NCI-H1694 (cell line): ENCODE measurements at places on chromosomes 4 and X.

- DNase-seq: no peak
Measured at GRCh38 chrX:9249051-9249846, 215.3 kb upstream of the FAM9B start.

- no peak for DNase-seq
Measured at GRCh38 chr4:11138964-11139363, 289.7 kb downstream of the HS3ST1 start.

DNA sequence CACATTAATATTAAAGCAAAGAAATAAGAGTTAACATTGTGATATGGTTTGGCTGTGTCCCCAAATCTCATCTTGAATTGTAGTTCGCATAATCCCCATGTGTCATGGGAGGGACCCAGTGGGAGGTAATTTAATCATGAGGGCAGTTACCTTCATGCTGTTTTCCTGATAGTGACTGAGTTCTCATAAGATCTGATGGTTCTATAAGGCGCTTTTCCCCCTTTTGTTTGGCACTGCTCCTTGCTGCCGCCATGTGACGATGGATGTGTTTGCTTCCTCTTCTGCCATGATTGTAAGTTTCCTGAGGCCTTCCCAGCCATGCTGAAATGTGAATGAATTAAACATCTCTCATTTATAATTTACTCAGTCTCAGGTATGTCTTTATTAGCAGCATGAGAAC, 153.8 kb upstream of the GALNT7 start:
- no peak for DNase-seq

DNA sequence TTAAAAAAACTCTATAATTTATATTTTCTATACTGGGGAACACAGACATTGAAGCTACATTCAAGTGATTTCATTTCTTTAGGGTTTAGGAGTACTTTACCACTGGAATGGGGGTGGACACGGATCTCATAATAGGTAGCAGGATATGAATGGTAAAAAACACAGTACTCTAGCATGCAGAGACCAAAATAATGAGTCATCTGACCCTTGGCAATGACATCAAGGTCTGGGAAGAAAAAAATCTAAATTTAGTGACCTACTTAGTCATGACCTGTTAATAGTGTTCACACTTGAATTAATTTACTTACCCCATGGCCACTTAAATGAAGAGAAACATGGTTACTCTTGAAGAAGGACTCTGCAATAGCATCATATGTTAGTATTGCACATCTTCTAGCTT, 187.9 kb downstream of the EPHA5 start:
- DNase-seq: no peak

- no peak for DNase-seq
Measured at GRCh38 chr4:147822128-147822527, 90.2 kb downstream of the ARHGAP10 start.

- no peak for DNase-seq
Measured at GRCh38 chr4:8534129-8534528, 46.1 kb upstream of the GPR78 start.

GRCh38 chr4:165813606-165814005, 59.4 kb upstream of the TLL1 start:
- DNase-seq: no peak

DNA sequence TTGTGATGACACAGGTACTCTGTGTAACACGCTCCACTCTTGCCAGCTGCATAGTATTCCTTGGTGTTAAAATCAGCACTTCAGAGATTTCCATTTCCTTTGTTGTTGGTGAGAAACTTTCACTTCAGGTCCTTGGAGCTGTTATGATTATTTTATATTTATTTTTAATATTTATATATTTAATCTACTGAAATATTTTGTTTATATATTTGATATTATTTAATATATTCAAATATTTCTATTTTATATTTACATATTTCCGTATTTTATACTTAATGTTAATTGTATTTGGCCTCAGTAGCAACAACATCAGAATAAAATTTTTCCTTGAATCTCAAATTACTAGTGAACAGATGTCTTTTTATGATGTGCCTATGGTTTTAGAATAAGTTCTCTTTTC, 225.3 kb downstream of the MAGEB17 start:
- DNase-seq: no peak

DNA sequence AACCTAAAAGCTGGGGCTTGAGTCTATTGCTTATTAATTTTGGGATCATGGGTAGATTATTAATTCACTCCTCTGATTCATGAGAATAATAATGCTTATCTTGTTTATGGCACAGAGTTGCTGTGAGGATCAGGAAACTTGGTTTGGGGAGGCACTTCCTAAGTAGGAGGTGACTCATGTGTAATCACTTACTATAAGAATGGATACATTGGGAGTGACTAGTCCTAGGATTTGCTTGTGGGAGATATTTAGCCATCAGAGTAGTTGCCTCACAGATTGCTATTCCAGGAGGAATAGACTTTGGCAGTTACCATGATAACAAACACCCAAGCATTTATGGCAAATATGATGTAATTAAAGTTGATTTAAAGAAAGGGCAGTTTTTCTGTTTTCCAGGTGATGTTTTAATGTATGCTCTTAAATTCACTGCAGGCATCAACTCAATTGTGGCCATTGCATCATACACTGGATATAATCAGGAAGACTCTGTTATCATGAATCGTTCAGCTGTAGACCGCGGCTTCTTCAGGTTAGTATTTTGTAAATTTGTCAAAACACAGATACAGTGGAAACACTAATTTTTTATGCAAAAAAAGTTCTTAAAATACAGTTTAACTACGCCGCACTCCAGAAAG, 41.9 kb downstream of the POLR2B start:
- DNase-seq: no peak

DNA sequence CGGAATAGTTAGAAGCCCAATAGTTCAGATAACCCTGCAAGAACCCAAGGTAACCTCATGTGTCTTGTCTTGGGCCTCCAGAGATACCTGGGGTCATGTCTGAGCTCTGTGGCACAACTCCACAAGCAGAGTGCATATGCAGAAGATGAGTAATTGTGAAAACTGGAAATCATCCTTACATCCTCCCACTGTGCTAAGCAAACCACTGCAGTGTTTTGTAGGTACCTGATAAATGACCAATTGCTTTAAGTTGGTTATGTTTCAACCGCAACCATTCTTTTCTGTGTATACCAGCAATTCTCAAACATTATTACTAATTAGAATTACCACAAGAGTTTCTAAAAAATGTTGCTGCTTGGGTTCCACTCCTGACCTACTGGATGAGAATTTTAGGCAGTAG, 73.2 kb downstream of the CBLL2 start:
- no peak for DNase-seq

DNA sequence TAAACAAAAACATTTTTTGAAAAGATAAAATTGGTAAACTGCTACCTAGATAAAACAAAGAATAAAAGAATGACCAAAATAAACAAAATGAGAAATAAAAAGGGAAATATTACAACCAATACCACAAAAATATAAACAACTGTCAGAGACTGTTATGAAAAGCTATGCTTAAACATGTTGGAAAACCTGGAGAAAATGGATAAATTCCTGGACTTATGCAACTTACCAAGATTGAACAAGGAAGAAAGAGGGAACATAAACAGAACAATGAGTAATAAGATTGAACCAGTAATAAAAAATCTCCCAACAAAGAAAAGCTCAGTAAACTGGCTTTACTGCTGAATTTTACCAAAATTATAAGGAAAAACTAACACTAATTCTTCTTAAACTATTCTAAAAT, 518.7 kb downstream of the GRXCR1 start:
- DNase-seq: no peak

DNA sequence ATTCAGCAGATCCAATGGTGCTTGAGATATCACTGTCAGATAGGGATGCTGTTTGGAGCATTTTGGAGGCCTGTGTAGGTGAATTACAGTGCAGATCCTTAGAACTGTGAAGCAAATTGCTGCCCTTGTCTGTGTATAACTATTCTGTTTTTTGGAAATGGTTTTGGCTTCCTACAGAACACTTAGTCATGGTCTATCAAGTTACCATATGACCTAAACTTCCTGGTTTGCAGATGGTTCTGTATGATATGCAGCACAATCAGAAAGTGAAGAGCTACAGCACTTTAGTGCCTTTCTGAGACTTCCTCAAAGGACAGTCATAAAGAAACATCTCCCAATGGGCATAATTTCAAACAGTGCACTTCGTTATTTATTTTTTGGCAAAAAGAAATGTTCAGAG, 688.6 kb downstream of the SH3BGRL start:
- no peak for DNase-seq

DNA sequence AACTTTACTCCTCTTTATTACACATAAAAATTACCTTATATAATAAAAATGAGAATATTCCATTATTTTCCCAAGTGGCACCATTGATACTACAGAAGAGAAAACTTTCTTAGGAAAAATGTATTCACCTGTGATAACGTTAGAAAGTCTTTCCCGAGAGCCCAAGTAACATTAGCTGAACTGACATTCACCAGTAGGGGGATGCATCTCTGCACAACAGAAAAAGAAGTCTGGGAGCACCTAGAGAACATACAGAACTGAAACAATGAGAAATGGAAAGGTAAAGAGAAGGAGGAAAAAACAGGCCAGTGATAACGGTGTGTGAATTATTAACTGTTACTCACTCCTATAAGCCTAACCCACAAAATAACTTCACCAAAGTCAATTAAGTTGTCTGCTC, 423.3 kb downstream of the CENPC start:
- DNase-seq: no peak

GRCh38 chrX:23901805-23902204, 5.9 kb downstream of the APOO start:
- no peak for DNase-seq

- no peak for DNase-seq
Measured at GRCh38 chr4:174461466-174462106, 60.7 kb downstream of the HPGD start.

- DNase-seq: no peak
Measured at GRCh38 chr4:5827108-5828004, 65.5 kb downstream of the CRMP1 start.

- DNase-seq: no peak
Measured at GRCh38 chrX:17743913-17744312, 6.6 kb downstream of the SCML1 start.

GRCh38 chr4:142405021-142405694, 440.9 kb downstream of the INPP4B start:
- DNase-seq: no peak

DNA sequence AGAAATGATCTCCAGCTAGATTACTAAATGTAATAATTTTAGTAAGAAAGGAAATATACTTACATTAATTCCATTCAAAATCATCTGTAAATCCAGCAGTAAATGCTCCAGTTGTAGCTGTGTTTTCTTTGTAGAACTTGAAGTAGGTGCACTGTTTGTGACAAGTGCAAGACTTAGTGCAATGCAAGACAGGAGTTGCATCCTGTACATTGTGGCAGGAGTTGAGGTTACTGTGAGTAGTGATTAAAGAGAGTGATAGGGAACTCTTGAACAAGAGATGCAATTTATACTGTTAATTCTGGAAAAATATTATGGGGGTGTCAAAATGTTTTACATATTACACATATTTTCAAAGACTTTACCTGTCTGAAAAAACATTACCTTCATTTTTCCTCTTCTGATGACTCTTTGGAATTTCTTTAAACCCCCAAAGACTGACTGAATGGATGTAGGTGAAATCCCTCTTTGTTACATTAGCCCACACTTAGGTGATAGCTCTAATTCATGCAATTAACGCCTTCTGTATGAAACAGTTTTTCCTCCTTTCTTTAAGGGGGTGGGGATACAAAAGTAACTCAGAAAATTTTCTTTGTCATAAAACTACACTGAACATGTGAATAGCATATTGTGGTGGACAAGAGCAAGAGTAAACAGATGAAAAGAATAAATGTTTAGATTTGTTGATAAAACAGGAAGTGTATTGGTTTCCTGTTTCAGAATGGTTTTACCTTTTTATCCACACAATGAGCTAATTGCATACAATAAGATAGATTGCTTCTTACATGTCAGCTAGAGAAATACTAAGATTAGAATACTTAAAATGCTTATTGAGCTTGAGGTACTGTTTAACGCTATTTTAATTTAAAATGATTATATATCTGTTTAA, at the start of gene IL2:
IL2 (minus strand) TSS at position 495 of the 886 bp plus-strand sequence; CDS start at position 210, 285 bp downstream.
- no peak for DNase-seq

DNA sequence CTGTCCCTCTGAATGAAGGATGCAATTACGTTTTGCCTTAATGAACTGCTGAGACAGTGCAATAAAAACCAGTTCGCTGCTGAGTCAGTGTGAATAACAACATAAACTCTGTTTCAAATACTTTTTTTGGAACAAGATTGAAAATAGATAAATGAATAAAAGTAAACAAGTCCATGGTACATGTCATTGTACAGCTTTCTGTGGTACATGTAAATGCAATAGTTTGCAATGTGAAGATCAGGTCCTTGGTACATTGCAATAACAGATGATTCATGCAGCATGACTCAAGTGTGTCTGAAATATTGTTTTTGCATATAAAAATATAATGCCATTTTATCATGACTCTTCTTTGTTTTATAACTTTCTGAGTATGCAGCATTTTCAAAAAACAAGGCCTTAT, 193.4 kb upstream of the PACRGL start:
- no peak for DNase-seq

GRCh38 chrX:107775734-107776511, at the start of gene TSC22D3:
TSC22D3 (minus strand) TSS chrX:107775787; CDS start chrX:107775419, 368 bp downstream.
- DNase-seq: peak; percentile 2

- DNase-seq: no peak
Measured at GRCh38 chr4:81257021-81257420, 42.0 kb upstream of the PRKG2 start.

GRCh38 chrX:45758319-45758718, 557.6 kb upstream of the DIPK2B start:
- no peak for DNase-seq

DNA sequence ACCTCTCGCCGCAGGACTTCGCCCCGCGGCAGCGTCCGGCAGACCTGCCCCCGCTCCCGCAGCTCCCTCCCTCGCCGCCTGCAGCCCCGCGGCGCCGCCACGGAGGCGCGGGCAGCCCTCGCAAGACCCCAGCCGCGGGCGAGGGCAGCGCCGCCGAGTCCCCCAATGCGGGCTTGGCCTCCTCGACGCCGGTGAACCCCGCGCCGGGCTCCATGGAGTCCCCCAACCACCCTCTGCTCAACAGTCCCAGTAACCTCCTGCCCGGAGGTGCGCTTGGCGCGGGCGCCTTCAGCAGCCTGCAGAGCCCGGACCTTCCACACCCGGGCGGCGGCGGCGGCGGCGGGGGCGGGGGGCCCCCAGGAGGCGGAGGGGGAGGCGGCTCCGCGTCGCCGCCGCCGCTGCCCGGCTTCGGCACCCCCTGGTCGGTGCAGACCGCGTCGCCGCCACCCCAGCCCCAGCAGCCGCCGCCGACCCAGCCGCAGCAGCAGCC, 1.2 kb downstream of the CPEB2 start:
- DNase-seq: no peak
